ENCODE measurements at places on chromosomes 1 and 21.

- peak; percentile 43 for DNase-seq
Observed at GRCh38 chr1:6245086-6245868, 1.3 kb downstream of the HES3 start.

- DNase-seq: no peak
Observed at GRCh38 chr1:111569913-111570312, 49.7 kb upstream of the RAP1A start.

GRCh38 chr1:104699433-104699832 lies 949.7 kb downstream of the AMY1C start:
- DNase-seq: no peak

DNA sequence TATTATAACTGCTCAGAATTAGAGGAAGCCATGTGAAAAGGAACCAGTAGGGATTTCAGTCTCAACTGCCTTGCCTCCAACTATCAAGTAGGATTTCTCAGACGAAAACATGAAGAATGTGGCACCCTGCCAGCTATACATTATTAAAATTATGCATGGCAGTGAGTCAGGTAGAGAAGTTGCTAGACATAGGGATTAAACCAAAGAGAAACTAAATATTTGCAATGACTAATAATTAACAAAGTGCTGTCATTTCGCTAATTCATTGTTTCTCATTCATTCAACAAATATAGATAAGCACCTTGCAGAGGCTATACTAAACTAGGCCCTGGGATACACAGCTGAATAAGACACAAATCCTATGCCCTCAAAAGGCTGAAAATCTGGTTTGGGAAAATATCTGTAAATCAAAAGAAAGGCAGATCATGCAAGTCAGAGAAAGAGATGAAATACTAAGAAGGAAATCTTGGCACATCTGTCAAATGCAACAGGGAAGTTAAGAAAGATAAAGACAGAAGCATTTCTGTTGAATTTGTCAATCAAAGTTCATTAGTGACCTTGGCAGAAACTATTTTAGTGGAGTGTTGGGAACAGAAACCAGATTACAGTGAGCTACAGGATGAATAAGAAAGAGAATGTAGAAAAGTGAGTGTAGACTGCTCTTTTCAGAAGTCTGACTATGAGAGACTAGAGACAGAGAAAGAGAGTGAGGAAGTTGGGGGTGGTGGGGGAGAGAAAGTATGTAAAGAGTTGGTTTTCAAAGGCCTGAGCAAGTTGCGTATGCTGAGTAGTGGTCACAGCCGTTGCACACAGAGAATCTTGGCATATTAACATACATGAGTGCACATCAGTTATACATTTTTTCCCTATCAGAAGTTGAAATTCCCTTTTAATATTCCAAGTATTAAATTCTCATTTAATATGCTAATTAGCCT lies 14.7 kb upstream of the NBPF11 start:
- no peak for DNase-seq

GRCh38 chr1:54323324-54323739 lies 82.9 kb downstream of the SSBP3 start:
- no peak for DNase-seq

DNA sequence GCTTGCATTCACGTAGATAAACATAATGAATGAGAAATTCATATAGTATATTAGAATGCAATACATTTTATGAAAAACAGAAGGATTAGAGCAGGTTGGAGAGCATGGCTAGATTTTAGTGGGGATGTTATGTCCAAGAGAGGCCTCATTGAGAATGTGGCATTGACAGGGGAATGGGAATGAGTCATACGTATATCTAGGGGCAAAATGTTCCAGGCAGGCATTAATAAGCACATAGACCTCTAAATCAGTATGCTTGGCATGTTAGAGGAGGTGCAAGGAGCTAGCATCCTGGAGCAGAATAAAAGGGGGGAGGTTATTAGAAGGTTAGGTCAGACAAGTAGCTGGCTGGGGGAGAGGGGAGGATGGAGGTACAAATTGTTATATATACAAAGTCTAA lies 93.0 kb downstream of the USH2A start:
- no peak for DNase-seq

DNA sequence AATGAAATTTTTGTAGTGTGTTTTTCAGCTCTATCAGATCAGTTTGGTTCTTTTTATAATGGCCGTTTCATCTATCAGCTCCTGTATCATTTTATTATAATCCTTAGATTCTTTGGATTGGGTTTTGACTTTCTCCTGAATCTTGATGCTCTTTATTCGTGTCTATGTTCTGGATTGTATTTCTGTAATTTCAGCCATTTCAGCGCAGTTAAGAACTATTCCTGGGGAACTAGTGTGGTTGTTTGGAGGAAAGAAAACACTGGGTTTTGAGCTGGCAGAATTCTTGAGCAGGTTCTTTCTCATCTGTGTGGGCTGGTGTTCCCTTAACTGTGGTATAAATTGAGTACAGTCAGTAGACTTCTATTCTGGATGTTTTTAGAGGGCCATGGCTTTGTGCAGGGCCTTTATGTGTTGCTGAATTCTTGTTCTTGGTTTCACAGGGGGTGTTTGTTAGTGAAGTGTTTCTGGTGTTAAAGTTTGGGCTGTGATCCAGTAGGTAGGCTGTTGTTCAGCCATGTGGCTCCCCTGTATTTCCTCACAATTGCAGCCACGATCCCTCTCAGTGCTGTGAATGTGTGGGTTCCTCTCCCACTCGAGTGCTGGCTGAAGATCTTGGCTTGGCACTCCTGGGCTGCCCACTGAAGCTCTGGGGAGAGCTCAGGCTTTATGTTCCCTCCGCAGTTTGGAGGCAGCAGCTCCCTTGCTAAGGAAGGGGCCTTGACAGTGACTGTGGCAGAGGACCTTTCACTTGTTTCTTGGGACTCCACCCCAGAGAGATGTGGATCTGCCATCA lies 56.0 kb upstream of the CCDC190 start:
- no peak for DNase-seq
